ENCODE measurements at places on chromosomes 3 and 15.

- DNase-seq = no peak
These were observed 33.4 kb upstream of the PCSK6 start for GRCh38 chr15:101522621-101523559.

GRCh38 chr3:177525987-177526712, 328.9 kb upstream of the TBL1XR1 start:
- DNase-seq = no peak

GRCh38 chr3:16437640-16438039, 75.9 kb downstream of the RFTN1 start:
- DNase-seq = no peak

- no peak for DNase-seq
These were observed 69.7 kb downstream of the MB21D2 start for GRCh38 chr3:192847941-192848340.

- DNase-seq = no peak
These were observed 102.3 kb upstream of the PFN2 start for GRCh38 chr3:150073031-150073430.

DNA sequence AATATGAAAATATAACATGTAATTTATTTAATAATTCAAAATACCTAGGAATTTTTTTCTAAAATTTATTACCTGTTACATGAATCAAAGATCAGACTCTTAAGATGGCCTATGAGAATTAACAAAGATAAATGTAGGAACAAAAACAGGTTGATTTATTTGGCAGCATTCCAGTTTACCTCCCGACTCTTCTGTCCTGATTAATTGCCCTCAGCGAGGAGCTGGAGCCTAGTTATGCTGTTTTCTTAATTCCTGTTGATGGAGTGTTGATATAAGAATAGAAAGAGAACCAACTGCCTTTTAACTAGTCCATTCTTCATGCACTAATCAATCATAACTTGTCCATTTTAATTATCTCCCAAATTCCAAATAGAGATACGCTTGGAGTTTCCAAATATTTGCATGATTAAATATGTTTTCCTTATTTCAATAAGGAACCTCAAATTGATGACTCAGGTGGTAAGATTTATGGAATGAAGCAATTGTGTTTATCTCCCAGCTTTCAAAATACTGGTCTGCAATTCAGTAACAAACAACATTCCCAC, 10.6 kb upstream of the CPB1 start:
- DNase-seq = no peak

- DNase-seq = no peak
These were observed 143.7 kb upstream of the ZNF385D start for GRCh38 chr3:21894459-21895340.

DNA sequence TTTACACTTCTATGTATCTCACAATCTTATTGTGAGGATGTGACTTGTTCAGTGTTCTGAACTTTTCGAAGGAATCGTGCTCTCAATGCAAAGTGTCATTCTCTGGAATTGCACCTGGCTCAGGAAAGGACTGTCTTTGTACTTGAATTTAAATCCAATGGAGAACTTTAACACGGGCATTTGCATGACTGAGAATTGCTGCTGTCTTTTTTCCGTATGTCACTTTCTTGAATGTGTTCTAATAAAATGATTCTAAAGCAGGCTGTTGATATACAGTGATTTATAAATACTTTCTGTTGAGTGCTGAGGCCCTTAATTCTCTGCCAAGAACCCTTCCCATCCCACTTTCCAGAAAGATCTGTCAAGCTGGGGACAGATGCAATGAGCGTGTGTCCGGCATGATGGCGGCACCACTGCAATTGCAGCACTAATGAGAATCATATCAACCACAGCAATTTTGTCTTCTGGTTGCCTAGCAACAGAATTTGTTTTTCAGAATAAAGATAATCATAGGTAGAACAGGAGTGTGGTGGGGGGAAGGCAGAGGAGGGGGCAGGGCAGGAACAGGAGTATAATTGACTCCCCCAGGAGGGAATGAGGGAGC, 210.6 kb upstream of the UMPS start:
- no peak for DNase-seq

GRCh38 chr3:169028716-169029115, 634.8 kb downstream of the MECOM start:
- DNase-seq = no peak

DNA sequence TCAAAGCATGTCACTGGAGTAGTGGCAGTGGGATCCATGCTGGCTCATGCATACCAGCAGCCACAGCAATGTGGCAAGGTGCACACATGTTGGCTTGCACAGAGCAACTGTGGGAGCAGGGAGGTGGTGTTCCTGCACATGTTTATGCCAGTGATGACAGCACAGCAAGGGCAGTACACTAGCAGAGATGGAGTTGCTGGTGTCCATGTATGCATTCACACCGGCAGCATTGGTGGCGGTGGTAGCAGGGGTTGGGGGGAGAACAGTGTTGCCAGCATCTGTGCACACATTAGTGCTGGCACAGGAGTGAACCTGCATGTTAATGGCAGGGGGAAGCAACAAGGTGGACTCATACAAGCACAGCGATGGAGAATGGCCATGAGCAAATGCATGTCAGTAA, 202.0 kb upstream of the KCNMB2 start:
- DNase-seq = no peak

DNA sequence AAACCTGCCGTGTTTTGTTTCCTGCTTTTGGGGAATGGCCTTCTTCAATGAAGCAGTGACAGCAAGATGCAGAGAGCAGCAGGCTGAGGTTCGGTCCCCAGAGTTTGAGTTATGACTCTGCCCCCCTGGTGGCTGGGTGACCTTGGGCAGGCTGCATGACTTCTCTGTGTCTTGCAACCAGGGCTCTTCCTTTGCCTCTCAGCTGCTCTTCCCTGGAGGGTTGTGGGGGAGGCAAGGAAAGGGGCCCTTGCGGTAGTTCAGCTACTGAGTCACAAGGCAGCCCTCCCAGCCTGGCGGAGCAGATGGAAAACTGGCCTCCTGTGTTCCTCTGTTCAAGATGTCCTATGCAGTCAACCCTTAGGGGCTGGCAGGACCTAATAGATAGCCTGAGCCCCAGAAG, 17.1 kb downstream of the CTXND1 start:
- no peak for DNase-seq

GRCh38 chr3:57150113-57150581, 15.0 kb downstream of the IL17RD start:
- DNase-seq = no peak

DNA sequence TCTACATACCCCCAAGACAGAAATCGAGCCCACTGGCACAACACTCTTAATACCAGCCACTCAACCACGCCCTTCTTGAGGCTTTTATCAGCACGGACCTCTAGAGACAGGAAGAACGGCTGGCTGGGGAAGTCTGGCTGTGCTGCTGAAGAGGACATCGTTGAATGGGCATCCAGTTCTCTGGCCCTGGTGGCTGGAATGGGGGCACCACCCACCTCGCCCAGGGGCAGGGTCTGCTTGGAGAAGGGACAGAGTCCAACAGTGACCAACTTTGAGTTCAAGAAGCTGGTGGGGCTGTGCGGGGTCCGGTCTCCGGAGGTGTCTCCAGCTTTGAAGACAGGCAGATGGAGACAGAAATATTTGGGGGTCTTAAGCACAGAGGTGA, 77.5 kb downstream of the ATP10A start:
- DNase-seq = no peak

- DNase-seq = no peak
These were observed 78.2 kb downstream of the TOP2B start for GRCh38 chr3:25586553-25586952.

GRCh38 chr3:194135806-194136518, at the start of gene HES1:
Gene HES1, plus strand, starts transcription at chr3:194136148. Its CDS starts 233 bp downstream, at chr3:194136381.
- DNase-seq = no peak

- no peak for DNase-seq
These were observed 17.7 kb downstream of the EEFSEC start for GRCh38 chr3:128170866-128171516.

DNA sequence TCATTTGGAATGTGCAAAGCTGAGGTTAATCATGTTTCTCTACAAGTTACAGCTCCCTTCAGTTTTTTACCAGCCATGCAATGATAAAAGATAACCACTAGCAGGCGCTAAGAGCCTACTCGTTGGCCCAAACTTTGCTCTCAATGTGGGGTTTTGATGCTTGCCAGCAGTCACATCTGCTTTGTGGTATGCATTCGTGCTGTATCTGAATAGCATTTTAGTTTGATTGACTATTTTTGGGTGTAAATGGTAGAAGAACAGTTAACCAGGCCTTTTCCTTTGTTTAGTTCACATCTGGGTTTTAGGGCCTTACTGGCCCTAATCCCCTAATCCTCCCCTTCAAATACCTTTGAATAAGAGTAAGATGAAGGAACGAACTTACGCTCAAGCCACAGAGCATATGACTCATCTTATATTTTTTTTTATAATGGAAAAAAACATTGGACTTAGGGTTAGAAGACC, 4.4 kb upstream of the CLDN11 start:
- no peak for DNase-seq

GRCh38 chr3:179016979-179017670, 54.5 kb downstream of the ZMAT3 start:
- no peak for DNase-seq

GRCh38 chr15:36422631-36423030, 156.8 kb upstream of the CDIN1 start:
- no peak for DNase-seq

DNA sequence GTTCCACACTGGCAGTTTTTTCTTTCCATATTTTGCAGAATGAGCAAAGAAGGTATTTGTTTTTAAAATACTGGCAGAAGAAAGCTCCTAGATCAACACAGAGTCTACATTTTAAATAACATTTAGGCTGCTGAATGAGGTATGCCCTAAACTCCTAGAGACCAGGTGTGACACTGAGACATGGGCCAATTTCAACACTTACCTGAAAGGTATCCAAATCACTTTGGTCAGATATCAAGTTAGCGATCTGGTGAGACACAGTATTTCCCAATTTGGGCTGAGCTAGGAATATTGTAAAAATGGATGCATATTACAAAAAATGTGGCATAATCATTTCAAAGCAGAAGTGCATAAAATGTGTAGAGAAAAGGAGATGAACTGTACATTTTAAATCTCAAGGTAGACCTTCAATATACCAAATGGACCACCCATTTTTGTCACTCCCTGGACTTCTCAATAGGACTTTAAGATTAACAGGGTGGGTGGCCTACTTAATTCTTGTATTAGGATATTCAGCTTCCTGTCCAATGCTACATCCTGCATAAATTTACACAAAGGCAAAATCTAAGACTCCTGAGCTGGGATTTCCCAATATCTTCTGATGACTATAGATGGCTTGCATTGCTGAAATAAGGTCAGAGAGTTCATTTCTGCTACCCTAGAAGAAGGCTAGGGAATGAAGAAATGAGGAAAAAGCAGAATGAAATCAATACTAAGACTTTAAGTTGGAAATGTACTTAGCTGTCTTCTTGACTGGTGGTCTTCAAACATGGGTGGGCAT, 487.8 kb downstream of the FOXP1 start:
- no peak for DNase-seq

DNA sequence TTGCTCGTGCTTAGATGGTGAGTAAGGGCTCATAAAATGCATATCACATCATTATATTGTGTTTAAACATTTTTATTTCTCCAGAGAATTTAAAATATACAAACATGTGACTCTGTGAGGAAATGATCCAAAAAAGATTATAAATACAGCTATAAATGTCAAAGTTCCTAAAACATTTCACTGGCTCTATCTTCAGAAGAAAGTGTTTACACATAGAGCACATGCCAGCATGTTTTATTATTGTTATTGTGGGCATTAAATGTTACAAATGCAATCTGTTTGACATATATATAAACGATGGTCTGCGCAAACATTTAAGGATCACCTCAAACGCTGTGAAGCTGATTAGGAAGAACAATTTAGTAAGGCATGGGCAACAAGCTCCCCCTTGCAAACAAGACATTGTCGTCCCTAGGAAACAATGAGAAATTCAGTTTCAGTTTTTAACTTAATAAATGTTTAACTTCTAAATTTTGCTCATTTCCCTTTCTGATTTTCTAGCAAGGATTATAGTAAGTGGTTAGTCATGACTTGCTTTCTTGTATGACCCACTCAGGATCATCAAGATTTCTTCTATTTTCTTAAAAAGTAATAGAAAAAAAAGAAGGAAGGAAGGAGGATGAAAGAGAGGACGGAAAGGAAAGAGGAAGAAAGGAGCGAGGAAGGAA, 207.5 kb downstream of the SATB1 start:
- DNase-seq = no peak

DNA sequence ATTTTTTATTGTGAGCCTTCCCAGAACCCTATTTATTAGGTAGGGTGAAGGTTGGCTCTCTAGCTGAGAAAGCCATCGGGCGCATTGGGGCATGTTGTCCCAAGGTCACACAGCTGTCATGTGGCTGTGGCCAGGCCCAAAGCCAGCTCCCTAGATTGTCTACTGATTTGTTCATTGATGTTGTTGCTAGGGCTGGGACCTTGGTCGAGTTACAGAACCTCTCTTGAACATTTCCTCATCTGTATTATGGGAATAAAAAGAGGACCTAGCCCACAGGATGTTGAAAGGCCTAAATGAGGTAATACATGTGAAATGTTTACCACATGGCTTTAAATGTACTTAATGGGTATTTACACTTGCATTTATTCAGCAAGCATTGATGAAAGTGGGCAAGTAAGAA, 252.5 kb downstream of the SUCLG2 start:
- no peak for DNase-seq

- DNase-seq = no peak
These were observed 84.1 kb upstream of the ARHGEF3 start for GRCh38 chr3:56885879-56886278.

DNA sequence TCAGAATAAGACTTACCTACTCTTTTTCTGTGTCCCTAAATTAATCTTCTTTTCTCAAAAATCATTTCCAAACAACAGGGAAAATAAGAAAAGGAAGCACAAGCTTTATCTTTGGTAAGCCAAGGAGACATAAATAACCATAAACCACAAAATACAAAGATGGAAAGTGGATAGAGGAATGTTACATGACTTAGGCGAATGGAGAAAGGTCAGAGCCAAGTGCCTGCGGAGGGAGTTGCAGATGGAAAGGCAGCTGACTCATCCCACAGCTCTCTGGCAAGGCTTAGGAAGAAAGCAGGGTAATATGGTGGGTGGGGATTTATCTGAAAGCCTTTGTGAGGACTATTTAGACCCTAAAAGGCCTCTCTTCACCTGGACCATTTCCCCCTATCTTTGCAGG, 72.8 kb downstream of the GALK2 start:
- DNase-seq = no peak

DNA sequence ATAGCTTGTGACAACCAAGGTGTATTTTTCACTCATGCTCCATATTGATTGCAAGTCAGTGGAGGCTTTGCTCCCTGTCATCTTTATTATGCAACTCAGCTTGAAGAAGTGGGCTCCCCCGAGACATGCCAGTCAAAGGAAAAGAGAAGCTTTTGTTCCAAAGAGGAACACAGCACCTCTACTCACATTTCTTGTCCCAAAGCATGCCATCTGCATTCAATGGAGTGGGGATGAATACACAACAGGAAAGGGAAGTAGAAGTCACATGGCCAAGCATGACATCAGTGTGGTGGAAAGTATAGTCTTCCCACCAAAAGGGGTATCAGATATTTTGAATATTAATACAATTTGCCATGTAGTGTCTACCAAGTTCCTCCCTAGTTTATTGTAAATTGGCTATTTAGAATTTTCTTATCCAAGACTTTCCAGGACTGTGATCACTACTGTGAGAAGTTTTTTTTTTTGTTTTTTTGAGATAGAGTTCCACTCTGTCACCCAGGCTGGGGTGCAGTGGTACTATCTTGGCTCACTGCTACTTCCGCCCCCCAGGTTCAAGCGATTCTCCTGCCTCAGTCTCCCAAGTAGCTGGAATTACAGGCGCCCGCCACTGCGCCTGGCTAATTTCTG, 114.5 kb downstream of the GMPS start:
- no peak for DNase-seq

GRCh38 chr3:195004512-195005250, 266.3 kb downstream of the XXYLT1 start:
- DNase-seq = no peak

Measured in stimulated activated CD8-positive, alpha-beta memory T cell treated with anti-CD3 and anti-CD28 coated beads, Interleukin-12 subunit alpha, Interleukin-12 subunit beta, amount 100 ng/mL, for 4 hours (primary cell).